ENCODE measurements at places on chromosomes 2 and 18.

DNA sequence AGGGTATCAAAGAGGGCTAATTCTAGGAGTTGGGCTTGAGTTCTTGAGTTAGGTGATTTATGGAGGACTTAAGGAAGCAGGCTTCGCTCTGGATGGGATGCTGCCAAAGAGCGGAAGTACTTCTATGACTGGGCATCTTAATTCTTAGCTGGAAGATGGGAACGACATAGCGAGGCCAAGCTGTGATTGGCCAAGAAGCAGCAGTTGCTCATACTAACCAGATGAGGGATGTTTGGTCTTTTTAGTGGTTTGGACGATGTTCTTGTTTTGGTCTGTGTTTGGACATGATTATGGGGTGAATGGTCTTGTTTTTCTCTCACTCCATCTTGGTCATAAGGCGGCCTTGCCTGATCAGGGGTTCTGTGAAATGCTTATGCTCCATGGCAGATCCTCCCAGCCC is 133.7 kb downstream of the MSH2 start:
- no peak for DNase-seq

DNA sequence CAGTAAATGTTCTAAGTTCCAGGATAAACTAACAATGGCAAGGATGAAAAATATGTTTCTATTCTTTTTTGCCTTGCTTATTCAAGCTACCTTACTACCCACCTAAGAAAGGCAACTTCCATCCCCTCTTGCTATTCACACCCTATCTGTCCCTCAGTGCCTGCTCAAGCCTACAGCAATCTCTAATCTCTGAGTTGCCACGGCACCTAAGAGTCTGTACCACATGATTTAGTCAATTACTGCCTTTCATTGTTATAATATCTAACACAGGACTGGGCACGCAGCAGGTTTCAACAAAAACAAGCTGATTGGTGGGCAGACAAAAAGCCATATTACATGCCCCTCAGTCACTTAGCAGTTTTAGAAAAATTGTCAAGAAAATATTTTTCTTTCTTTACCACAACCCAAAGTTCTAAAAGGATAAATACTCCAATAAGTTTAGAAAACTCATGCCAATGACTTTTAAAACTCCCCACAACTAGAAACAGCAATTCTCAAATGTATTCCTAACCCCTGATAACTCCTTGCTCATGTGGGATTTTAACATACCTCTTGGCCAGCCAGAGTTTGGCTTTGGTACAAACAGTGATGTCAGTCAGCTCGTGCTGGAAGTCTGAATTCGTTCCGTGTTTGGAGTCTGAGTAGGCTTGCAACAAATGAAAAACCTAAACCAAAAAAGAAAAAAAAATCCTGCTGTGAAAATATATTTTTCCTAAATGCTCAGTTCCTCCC is 117.3 kb upstream of the ZFP36L2 start:
- DNase-seq, result no peak

DNA sequence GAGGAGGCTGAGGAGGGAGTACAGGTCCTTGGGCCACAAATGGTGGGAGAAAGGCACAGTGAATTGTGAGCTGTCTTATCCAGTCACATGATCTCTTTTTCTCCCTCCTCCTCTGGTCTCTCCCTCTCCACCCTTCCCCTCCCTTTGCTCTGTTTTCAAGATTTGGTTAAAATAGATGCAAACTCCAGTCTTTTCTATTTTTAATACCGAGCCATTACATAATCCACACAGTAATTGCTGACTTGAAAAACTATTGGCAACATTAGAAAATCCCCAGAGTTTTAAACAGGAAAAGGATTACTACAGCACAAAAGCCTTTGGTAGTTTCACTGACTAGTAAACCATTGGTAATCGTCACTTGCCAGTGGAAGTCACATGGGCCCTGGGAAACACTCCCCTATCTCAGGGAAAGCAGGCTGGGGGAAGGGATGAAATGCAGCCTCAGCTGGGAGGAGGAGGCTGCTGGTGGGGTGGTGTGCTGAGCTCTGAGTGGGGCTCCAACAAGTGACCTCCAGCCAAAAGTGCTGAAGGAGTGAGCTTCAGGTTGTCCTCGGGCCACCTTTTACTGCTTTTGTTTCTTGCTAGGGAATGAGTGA is 57.4 kb upstream of the PCBP1 start:
- no peak for DNase-seq

GRCh38 chr18:54033052-54033451 is 191.4 kb downstream of the MBD2 start:
- DNase-seq, result no peak

- DNase-seq, result no peak
These were observed 281.2 kb upstream of the EPHA4 start for GRCh38 chr2:221853297-221853696.

Measured in activated CD4-positive, alpha-beta T cell treated with anti-CD3 and anti-CD28 coated beads for 36 hours (primary cell).